ENCODE measurements at places on chromosomes 12 and 14.
A peak's percentile ranks its signal among the peaks of the same experiment; 100 is the strongest.

GRCh38 chr14:54329082-54329695 lies 67.6 kb upstream of the CDKN3 start:
- H3K36me3 ChIP-seq: no peaks in the 10 kb centered on the region
- H3K4me1 ChIP-seq: no peaks in the 10 kb centered on the region

- H3K4me1 ChIP-seq: no peaks in the 10 kb centered on the region
- no peaks in the 10 kb centered on the region for H3K36me3 ChIP-seq
- H3K4me3 ChIP-seq: no peak overlapping the region
- peaks cover 7% of the 10 kb centered on the region for H3K27me3 ChIP-seq
- no peak for DNase-seq
- no peak overlapping the region for H3K27ac ChIP-seq
Measured at GRCh38 chr12:103542078-103542477, 45.0 kb upstream of the STAB2 start.

- H3K4me3 ChIP-seq: no peak overlapping the region
- H3K4me1 ChIP-seq: peaks cover 36% of the 10 kb centered on the region
- peak overlapping the region; percentile 55 for H3K27ac ChIP-seq
- H3K27me3 ChIP-seq: no peaks in the 10 kb centered on the region
Measured at GRCh38 chr14:34833549-34834523, 41.3 kb downstream of the BAZ1A start.

GRCh38 chr12:116018282-116018681 lies 259.2 kb downstream of the MED13L start:
- no peak for DNase-seq
- H3K27me3 ChIP-seq: no peaks in the 10 kb centered on the region
- H3K36me3 ChIP-seq: peaks cover 43% of the 10 kb centered on the region
- H3K27ac ChIP-seq: no peak overlapping the region
- peaks cover 8% of the 10 kb centered on the region for H3K4me1 ChIP-seq
- no peak overlapping the region for H3K4me3 ChIP-seq

DNA sequence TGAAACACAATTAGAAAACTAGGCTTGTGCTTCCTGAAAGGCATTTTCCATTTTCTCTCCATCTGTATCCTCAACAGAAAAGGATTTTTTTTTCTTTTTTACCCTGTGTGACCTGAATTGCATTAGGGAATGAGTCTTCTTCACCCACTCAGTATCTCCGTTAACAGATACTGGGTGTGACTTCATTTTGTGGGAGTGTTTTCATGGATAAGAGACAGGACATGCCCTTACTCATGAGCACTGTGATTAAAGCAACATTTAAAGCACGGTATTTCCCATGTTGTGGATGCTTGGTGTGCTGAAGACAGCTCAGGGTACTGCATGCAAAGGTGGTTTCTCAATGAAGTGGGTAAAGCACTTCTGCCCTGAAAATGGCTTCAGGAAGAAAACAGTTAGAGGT lies 1397.3 kb upstream of the TMEM132C start:
- no peak overlapping the region for H3K4me3 ChIP-seq
- no peaks in the 10 kb centered on the region for H3K27me3 ChIP-seq
- no peak for DNase-seq

All from activated CD4-positive, alpha-beta T cell treated with anti-CD3 and anti-CD28 coated beads, Interleukin-2, amount 10 ng/mL, durations not matched to agents 7 days and 5 days (primary cell).